ENCODE measurements at places on chromosomes 6 and 20.

- DNase-seq = no peak
Observed at GRCh38 chr20:51388227-51388626, 154.3 kb downstream of the NFATC2 start.

DNA sequence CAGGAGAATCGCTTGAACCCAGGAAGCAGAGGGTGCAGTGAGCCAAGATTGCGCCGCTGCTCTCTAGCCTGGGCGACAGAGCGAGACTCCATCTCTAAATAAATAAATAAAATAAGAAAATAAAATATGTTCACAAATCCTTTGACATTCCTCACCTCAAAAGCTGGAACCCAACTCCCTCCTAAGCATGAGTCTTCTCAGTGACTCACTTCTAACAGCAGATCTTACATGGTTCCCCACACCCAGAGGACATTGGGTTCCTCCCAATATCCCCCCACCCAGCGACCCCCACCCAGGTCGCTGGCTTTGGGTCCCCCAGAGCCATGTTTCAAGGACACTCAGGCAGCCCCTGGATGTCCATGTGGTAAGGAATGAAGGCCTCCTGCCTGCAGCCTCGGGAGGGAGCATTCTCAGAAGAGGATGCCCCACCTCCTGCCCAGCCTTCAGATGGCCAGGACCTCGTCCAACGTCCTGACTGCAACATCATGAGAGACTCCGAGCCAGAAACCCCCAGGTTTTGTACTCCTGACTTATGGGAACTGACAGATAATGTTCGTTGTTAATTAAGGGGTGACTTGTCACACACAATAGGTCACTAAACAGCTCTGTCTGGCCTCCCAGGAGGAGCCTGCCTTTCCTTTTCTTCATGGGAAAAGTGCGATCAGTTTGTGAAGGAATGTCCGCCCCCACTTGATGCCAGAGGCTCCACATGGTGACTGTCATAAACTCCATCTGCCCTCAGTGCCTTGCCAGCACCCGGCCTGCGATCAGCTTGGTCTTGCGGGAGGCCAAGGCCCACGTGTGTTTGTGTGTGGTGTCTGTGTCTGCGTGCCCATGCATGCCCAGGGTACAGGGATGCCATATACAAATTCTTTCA is 10.1 kb upstream of the GMEB2 start:
- DNase-seq = no peak

- DNase-seq = no peak
Observed at GRCh38 chr20:16477632-16478031, 95.6 kb downstream of the KIF16B start.

DNA sequence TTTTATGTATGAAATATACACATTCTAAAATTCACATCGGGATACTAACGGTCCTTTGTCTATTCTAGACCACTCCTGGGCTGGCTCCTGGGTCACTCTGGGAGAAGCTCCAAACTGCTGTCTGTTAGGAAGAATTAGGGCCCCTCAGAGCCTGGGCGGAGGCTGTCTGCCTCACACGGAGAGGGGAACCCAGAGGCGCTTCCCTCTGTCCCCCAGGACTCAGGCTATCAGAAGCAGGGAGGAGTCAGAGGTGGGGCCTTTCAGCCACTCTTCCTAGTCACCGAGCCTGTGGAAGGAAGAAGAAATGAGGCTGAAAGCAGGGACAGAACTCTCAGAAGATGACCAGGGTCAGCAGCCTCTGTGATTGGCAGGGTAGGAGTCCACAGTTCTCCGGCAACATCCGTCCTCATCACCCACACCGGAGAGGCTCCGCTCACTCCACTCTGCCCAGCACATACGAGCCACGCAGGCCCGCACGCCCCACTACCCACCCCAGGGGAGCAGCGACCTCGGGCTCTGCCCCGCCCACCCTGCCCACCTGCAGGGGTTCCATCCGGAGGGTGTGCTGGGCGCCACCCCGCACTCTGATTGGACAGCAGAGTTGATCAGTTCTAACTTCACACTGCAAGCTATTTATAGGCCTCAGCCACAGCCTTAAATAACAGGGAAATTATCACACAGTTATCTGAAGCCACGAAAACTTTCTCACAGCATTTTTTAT is 182.1 kb upstream of the AFDN start:
- DNase-seq = no peak

- no peak for DNase-seq
Observed at GRCh38 chr20:63957004-63957689, 931 bp upstream of the UCKL1 start.

DNA sequence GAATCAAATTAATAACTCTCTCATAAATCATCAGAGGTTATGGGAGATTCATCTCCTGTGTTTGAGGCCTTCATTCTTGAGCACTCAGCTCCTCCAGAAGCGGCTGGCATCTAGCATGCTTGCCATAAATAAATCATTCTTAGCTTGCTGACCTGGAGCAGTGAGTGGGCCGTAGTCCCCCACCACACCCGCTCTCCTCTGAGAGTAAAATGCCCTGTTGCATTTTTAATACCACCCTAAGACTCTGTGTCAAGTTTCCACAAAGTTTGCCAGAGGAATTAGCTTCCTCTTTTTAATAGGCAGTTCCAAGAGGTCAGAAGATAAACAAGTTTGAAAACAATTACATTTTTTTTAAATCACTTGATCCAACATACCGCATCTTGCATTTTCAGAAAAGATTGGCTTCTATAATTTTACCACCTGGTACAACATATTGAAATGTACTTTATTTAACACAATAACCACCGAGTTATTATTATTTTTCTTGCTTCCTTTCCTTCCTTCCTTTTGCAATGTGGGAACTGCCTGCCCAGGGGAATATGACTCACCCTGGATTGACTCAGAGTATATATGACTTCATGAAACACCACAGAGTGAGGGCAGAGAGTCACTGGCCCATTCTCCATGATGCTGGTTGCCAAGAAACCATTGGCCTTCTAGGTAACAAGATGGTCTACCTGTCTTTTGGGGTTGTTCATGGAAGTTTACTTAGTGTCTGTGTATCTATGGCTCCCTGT is 29.4 kb upstream of the CLIC5 start:
- DNase-seq = no peak

DNA sequence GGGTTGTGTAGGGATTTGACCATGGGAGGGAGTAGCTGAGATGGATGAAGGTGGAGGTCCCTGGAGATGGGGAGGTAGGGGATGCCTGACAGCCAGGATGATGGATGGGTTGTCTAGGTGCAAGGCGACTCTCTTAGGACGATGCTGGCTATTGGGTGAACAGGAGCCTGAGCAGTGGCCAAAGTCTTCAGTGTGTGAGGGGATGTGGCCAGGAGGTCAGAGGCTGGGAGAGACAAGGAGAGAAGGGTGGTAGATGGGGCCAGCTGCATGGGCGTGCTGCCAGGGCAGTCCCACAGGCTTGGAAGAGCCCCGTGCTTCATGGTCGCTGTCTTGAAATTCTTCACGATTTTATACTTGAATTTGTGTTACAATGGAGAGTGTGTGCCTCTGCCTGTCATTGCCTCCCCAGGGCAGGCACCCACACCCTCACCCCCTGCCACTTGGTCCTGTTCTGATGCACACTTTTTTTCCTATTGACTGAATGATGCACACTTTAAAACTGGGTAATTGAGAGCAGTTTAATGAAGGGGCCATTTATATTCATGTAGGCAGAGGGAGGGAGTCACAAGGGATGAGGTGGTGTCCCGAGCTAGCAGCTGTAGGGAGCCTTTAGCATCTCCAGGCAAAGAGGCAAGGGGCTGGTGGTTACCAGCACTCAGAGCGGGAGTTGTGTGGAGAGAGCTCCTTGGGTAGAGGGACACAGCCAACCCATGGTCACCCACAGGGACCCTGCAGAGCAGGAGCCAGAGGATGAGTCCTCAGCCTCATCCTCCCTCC is 120.7 kb downstream of the DHX35 start:
- no peak for DNase-seq

All from stimulated activated CD8-positive, alpha-beta memory T cell treated with anti-CD3 and anti-CD28 coated beads, Interleukin-4, amount 100 ng/mL, for 1 hour (primary cell).